Tibial nerve (tissue), 4 donors: ENCODE measurements at places on chromosomes 5 and 9.

- DNase-seq, result no peak
Measured at GRCh38 chr5:75716715-75717081, 539 bp downstream of the POC5 start.

- no peak for DNase-seq
Measured at GRCh38 chr5:8694545-8694944, 825.6 kb downstream of the MTRR start.

DNA sequence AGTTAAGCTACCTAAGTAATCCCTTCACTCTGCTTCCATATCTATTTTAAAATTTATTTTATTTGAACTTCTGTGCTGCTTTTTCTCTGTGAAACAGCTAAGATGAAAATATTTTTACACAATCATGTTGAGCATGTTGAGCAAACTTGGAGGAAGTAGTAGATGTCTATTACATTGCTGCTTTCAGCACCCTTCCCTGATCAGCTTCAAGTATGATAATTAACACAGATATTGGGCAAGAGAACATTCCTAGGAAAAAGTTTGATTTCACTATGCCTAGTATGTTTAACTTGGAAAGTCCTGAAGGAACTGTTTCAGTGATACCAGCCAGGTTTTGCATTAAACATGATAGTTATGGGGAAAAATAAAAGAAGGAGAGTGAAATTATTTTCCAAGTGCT, 283.6 kb downstream of the ELAVL2 start:
- no peak for DNase-seq

DNA sequence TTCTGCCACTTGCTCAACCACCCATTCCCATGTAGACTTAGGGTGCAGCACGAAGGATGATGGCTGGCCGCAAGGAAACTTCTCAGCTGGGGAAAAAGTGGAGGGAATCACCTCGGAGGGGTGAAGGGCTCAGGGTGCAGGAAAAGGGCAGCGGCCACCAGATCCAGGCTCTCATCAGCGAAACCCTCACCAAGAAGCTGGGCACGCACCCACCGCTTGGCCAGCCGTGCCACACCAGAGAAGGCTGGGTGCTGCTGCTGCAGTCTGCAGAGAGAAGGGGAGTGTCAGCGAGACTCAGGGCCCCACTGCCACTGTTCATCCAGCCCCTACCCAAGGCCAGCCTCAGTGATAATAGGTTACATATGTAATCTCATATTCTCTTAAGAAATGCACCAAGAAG, 8.6 kb downstream of the NOL6 start:
- DNase-seq, result no peak

DNA sequence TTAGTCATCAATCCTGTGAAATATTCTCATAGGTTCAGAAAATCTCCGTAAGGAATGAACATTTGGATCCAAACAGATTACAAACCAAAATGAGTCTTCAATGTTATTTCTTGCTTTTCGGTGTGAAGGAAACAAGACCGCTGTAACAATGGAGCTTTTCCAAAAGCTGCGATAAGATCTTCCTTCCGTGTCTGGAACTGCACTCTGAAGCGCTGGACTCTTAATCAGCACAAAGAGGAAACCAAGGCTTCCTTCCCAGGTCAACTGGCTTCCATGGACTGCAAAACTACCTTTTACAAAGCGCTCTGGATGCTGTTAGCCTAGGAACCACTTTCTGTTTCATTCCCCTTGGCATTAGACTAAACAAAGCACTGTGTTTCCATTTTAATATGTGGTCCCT, 137.9 kb upstream of the BASP1 start:
- DNase-seq, result no peak

- no peak for DNase-seq
Measured at GRCh38 chr9:32877639-32878217, 94.4 kb downstream of the TMEM215 start.

GRCh38 chr5:148314187-148314586, 2.0 kb downstream of the SPINK7 start:
- no peak for DNase-seq

DNA sequence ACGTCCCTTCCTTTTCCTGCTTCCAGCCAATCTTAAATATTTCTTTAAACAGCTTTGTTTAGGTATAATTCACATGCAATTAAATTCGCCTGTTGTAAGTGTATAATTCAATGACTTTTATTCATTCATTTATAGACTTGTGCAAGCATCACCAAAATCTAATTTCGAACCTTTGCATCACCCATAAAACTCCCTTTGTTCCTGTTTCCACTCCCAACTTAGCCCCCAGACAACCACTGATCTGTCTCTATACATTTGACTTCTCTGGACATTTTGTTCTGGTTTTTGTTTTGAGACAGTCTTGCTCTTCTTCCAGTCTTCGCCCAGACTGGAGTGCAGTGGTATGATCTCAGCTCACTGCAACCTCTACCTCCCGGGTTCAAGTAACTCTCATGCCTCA, 71.5 kb downstream of the NR6A1 start:
- no peak for DNase-seq
